ENCODE measurements at places on chromosomes 11 and 22.

GRCh38 chr22:17095538-17095937, 10.7 kb downstream of the IL17RA start:
- DNase-seq, result no peak

- no peak for DNase-seq
These were observed 1964.5 kb upstream of the RAG2 start for GRCh38 chr11:38562562-38562961.

GRCh38 chr11:47587723-47588326, 1.3 kb downstream of the FAM180B start:
- no peak for DNase-seq

DNA sequence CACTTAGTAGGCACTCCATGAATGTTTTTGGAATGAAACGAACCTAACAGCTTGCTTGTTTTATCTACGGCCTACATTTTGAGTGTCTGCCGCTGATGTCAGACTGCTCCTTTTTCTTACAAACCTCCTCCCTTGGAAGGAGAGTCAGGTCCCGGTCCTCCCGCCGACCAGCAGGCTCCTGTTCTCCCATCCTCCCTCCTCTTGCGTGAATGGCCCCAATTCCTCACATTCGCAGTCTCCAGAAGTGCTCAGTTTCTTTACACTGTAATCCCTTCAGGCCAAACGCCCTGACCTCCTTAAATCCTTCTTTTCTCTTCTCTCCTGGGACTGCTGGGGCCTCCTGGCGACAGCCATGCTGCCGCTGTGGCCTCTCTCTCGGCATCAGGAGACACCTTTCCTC, 82.6 kb upstream of the CSNK2A3 start:
- DNase-seq, result no peak

DNA sequence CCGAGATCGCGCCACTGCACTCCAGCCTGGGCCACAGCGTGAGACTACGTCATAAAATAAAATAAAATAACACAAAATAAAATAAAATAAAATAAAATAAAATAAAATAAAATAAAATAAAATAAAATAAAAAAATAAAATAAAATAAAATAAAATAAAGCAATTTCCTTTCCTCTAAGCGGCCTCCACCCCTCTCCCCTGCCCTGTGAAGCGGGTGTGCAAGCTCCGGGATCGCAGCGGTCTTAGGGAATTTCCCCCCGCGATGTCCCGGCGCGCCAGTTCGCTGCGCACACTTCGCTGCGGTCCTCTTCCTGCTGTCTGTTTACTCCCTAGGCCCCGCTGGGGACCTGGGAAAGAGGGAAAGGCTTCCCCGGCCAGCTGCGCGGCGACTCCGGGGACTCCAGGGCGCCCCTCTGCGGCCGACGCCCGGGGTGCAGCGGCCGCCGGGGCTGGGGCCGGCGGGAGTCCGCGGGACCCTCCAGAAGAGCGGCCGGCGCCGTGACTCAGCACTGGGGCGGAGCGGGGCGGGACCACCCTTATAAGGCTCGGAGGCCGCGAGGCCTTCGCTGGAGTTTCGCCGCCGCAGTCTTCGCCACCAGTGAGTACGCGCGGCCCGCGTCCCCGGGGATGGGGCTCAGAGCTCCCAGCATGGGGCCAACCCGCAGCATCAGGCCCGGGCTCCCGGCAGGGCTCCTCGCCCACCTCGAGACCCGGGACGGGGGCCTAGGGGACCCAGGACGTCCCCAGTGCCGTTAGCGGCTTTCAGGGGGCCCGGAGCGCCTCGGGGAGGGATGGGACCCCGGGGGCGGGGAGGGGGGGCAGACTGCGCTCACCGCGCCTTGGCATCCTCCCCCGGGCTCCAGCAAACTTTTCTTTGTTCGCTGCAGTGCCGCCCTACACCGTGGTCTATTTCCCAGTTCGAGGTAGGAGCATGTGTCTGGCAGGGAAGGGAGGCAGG, at the start of gene GSTP1:
GSTP1 (plus strand) TSS at position 566 of the 958 bp plus-strand sequence; CDS start at position 598, 32 bp downstream.
- DNase-seq, result peak; percentile 76

- DNase-seq, result no peak
These were observed 23.1 kb downstream of the A4GALT start for GRCh38 chr22:42697542-42698013.

DNA sequence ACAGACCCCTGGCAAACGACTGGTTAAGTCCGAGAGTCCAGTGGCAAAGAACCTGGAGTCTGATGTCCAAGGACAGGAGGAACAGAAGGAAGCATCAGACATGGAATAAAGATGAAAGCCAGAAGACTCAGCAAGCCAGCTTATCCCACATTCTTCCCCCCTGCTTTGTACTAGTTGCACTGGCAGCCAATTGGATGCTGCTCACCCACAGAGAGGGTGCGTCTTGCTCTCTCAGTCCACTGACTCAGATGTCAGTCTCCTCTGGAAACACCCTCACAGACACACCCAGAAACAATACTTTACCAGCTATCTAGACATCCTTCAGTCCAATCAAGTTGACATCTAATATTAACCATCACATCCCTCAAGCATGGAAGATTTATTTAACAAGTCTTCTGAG, 1265.8 kb upstream of the CNTN5 start:
- no peak for DNase-seq

GRCh38 chr22:22752556-22753477, 108.4 kb downstream of the GGTLC2 start:
- no peak for DNase-seq

GRCh38 chr11:18491924-18492323, 34.8 kb downstream of the TSG101 start:
- DNase-seq, result no peak

DNA sequence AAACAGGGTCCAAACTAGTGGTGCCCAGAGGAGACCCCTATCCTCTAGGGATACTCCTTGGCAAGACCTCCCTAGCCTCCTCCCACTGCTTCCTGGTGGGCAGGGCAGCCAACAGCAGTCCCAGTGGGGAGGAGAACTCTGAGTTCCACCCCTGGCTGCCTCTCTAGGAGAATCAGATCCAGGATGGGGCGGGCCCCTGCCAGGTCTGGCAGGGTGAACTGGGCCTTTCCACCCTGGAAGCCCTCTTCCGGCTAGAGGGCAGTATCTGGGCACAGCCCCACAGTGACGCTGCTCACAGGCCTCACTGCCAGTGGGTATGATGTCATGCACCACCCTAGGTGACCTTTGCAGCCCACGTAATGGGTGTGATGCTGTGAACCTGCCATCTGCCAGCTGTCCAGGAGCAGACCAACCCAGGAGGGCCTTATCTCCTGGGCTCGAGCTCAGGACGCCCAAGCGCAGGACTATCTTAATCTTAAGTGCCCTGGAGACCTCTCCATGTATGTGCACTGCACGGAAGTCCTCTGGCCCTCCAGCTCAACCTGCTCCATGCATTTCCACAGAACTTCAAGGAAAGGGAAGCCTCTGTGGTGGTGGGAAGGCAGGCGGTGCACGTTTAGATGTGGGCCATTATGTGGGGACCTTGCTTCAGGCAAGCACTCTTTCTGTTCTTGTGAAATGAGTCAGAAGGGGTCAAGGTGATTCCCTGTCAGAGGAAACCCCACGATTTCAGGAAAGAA, 31.8 kb upstream of the FCHSD2 start:
- DNase-seq, result no peak

- DNase-seq, result peak; percentile 82
These were observed at the start of gene LGALS12 for GRCh38 chr11:63505857-63506528. Gene LGALS12 (plus strand): TSS chr11:63506084. CDS start chr11:63506459, 375 bp downstream.

DNA sequence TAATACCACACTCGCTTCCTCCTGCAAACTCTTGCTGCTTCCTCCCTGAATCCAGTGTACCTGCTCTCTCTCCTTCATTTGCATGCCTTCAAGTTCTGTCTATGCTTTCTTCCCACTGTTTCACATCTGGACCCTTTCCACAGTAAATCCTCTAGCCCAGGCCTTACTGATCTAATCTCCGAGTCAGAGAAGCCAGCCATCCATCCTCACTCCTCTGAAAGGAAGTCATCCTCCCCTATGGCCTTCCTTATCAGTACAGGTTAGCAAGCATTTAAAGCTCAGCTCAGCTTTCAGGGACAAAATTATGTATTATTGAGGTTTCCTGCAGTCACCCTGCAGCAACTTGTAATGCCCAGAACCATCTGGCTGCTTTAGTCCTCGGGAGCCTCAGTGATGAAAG, 116.1 kb downstream of the GALNT18 start:
- no peak for DNase-seq

DNA sequence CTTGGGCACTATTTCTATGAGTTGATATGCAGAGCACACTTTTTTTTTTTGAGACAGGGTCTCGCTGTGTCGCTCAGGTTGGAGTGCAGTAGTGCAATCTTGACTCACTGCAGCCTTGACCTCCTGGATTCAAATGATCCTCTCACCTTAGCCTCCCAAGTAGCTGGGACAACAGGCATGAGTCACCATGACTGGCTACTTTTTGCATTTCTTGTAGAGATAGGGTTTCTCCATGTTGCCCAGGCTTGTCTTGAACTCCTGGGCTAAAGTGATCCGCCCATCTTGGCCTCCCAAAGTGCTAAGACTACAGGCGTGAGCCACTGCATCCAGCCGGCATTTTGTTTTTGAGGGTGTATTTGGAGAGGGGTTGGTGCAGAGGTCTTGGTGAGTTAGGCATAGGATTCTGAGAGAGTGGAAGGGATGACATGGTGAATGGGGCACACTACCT, 29.9 kb upstream of the MTCH2 start:
- DNase-seq, result peak; percentile 36

DNA sequence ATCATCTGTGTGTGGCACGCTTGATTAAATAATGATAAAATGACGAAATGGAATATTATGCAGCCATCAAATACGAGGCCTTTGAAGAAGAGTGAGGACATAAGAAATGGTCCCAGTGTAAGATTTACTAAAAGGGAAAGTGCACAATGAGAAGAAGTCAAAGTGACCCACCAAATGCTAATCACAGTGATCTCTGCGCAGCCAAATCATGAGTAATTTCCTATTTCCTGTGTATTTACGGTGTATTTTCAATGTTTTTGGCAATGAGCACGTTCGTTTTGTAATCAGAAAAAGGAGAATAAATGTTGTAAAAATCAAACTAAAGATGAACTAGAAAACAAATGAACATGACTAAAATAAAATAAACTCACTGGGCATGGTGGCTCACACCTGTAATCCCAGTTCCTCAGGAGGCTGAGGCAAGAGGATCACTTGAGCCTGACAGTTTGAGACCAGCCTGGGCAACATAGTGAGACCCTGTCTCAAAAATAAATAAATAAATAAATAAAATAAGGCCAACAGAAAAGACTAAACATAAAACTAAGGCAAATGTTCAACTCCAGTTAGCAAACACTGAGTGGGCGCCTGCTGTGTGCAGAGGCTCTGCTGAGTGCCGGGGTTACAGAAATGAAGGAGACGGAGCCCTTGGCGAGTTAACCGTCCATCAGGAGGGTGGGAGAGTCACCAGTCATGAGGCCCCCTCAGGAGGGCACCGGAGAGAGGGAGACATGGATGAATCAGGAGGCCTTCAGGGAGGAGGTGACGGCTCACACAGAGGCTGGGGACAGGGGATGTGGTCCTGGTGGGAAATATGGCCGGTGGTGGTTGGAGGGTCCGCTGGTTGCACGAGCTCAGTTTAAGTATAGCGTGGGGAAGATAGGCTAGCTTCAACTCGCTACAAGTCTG, 26.0 kb upstream of the CBX7 start:
- no peak for DNase-seq

All from hematopoietic multipotent progenitor cell treated with erythropoietin and hydrocortisone succinate and interleukin-3 and kit ligand, for 8 days (in vitro differentiated cells).